ENCODE measurements at places on chromosomes 13 and 19. TPM values are rescaled to one million over a fixed set of nuclear protein-coding genes. Genes with fewer than 3 reads are reported as not detected.

DNA sequence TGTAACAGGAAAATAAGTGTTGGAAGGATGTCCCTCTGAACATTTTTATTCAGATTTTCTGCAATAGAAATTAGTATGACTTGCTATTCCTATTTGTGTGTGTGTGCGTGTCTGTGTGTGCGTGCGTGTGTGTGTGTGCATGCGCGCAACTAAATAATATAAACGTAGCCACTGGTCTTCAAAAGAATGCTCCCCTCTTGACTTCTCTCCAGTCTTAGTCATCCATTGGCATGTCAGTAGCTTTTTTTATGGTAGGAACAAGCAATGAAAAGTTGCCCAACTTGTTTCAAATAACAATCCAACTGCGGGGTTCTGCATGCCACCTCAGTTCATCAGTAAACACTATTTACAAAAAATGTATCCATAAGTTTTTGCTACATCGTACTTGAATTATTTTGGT, 249.6 kb downstream of the GPC6 start:
- no peak for DNase-seq

DNA sequence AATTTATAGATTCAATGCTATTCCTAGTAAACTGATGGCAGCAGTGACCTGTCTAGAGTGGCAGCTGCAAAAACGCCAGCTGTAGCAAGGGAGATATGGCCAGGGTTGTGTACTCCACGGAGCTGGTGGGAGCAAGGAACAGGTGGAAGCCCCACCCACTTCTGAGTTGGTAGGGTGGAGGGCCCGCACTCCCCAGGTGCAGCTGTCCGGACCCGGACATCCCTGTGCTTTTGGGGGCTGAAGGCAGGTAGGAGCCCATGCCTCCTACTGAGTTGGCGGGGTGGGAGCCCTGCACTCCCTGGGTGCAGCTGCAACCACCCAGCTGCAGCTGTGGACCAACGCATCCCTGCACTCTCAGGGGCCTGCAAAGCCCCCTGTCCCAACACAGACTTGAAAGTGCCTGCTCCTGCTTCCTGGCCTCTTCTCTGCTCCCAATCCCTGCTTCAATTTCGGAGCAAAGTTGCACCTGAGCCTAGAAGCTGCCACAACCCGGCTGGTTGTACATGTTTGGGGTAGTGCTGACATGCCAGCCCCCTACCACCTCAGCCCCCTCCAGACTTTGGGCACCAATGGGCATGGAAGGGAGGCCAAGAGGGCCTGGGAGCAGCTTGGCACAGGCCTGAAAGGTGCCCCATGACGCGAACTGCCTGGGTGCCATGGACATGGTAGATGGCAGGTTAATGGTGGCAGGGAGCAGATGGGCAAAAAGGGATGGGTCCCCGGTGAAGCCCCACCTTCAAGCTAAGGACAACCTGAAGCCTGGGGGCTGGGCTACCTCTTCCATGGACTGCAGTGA, 19.8 kb downstream of the UGGT2 start:
- DNase-seq: no peak

GRCh38 chr13:91097269-91097668, 250.2 kb upstream of the MIR17HG start:
- DNase-seq: no peak

DNA sequence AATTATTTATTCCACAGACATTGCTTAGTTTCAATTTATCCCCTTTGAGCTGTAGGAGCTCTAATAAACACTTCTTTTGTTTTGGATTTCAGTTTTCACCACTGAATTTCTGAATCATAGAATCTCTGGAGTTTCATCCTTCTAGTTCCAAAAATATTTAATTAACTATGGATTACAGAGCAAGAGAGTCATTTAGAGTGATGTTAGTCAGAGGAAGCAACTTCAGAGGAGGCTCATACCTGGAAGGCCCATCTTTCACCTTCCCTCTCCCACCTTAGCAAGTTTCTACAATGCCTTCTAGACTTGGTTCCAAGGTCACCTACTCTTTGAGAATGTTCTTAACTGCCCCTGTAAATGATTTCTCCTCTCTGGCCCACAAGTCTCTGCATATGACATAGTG, 353.2 kb downstream of the SPRY2 start:
- DNase-seq: no peak

- DNase-seq: no peak
Measured at GRCh38 chr13:41407380-41407779, 50.0 kb upstream of the RGCC start.

DNA sequence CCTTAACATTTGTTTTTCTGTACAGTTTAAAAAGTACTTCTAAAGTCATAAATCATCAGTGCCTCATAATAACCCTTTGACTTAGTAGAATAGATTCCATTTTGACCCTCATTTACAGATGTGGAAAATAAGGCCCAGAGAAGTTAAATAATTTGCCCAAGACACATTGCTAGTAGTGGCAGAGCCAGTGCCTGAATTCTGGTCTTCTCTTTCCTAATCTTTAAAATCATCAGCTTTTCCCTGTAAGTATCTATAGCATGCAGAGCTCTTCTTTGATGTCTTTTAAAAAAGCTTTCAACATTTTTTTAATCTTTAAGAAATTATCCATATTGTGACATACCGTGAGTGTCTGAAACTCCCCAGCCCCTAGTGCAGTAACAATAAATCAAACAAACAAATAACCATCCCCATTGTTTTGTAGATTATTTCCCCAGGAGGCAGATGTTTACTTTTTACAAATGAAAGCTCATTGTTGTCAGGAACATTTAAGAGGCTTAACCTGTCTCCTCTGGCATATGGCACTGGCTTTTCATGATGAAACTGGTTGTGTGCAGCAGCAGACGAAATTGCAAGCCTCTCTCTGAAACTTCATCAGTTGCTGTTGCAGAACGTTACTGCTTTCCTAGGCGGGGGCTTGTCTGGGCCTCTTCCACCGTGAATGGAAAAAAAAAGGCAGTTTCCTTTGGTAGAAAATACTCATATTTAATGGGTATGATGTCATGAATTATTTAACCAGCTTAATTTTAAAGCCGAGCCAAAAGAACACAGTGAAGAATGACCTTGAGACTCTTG, 31.7 kb upstream of the PCDH8 start:
- DNase-seq: no peak

GRCh38 chr19:5038631-5039271, 69.8 kb downstream of the KDM4B start:
- no peak for DNase-seq

- DNase-seq: no peak
Measured at GRCh38 chr13:48978942-48979601, 3.4 kb downstream of the FNDC3A start.

DNA sequence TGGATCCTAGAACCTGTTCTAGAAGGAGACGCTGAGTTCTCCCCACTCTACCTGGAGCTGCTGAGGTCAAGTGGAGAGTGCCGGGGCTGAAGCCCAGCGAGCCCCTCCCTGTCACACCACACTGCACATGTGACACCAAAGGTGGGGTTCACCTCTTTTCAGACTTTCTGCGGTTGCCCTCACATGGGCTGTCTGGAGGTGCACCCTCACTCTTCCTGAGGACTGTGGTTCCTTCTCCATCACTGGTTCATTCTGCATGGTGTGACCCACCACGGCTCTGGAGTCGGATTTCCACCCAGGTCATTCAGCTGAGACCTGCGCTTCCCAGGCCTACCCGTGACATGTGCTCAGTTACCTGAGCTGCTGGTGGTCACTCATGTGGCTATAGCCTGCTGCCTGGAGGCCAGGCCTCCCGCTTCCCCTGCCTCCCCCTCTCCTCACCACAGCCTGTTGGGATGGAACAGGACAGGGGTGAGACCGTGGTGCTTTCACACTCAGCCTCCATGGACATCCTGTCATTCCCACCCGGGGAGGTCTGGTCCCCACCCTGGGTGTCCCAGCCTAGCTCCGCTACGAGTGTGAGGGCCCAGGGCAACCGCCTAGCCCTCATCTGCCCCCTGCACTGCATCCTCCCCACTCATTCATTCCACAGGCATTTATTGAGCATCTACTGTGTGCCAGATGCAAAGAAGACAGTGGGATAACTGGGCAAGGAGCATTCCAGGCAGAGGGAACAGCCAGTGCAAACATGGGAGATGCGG, 605 bp upstream of the A1BG start:
- DNase-seq: no peak

GRCh38 chr19:41529484-41530183, 46.3 kb upstream of the CEACAM21 start:
- DNase-seq: no peak

Gene PBX4
- total RNA-seq: 7.7 TPM

Gene IFI30
- total RNA-seq: 77.6 TPM

Gene SBK2
- total RNA-seq: 3.6 TPM

Gene ZNF256
- total RNA-seq: 3.6 TPM

Gene GJA3
- 3.6 TPM for total RNA-seq

Gene SHD
- total RNA-seq: 0.37 TPM
